ENCODE measurements at places on chromosomes 3 and 15. TPM values are rescaled to one million over a fixed set of nuclear protein-coding genes. Genes with fewer than 3 reads are reported as not detected.

The PROK2 gene
- not detected for total RNA-seq

- peaks cover 30% of the 10 kb centered on the region for H3K27me3 ChIP-seq
- H3K4me1 ChIP-seq: no peaks in the 10 kb centered on the region
- H3K4me3 ChIP-seq: no peak overlapping the region
- H3K36me3 ChIP-seq: no peaks in the 10 kb centered on the region
- DNase-seq: no peak
These were observed 381.0 kb downstream of the SOX2 start for GRCh38 chr3:182092662-182093262.

The CAPN3 gene
- total RNA-seq: 0.40 TPM

The IQCF5 gene
- not detected for total RNA-seq

DNA sequence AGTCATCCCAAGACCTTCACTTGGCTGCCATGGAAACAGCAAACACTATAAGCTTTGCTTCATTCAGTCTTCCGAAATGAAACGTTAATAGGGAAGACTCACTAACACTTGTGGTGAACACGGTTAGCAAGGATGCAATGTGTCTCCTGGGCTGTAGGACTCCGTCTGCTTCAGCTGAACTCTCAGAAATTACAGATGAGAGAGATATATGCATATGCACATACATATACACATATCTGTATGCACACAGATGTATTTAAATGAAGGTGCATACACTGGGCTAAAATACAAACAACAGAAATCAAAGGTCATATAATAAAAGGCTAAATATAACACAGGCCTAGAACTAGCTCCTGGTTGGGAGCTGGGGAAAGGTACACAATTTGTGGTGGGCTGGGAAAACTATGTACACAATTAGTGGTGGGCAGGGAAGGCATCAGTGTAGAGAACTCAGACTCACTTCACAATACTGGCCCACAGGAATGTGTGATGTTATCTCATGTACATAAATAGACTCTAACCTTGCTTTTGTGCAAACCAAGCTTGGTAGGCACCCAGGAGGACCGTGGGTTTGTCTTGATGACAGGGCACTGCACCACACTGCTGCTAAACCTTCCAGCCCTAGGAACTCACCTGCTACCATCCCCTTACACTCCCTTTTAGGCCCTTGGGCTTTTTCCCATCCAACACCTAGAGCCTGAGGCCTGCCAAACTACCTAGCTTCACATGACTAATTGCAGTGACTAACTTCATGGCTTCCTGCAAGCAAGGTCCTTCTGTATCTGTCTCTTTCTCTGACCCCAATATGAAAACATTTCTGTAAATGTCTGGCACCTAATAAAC lies 873.1 kb downstream of the NSUN3 start:
- no peak overlapping the region for H3K4me3 ChIP-seq
- no peaks in the 10 kb centered on the region for H3K27me3 ChIP-seq
- no peaks in the 10 kb centered on the region for H3K36me3 ChIP-seq
- peak; percentile 69 for DNase-seq
- H3K4me1 ChIP-seq: 0 out of 2 replicates have a peak, but pooled peaks cover 6% of the 10 kb centered on the region
- H3K27ac ChIP-seq: peak overlapping the region; percentile 57

Measured in PC-3 (cell line).